Stimulated activated CD8-positive, alpha-beta memory T cell treated with anti-CD3 and anti-CD28 coated beads, Interleukin-4, amount 100 ng/mL, for 24 hours (primary cell): ENCODE measurements at places on chromosomes 13 and 19.

GRCh38 chr19:54902061-54902460 is 3.9 kb upstream of the NCR1 start:
- DNase-seq, result no peak

GRCh38 chr19:5823579-5824281 is 15.8 kb downstream of the FUT6 start:
- DNase-seq, result no peak

DNA sequence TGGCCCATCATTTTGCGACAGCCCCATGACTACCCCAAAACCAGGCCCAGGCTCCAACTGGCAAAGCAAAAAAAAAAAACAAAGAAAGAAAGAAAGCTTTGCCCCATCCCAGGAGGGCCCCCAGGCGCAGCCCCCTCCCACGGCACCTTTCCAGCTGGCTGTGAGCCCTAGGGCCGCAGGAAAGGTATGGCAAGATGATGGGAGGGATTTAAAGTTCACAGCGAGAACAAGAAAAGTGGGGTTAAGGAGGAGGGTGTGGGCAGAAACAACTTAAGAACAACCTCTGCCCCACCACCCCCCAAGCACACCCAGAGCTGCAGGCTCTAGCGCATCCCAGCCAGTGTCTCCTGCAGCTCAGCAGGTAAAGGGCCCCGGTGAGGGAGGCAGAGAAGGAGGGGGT is at the start of gene CYP2F1:
Gene CYP2F1 (plus strand): TSS at position 301 of the 400 bp plus-strand sequence. CDS start 1,757 bp downstream, outside the sequence.
- DNase-seq, result no peak

- DNase-seq, result no peak
Observed at GRCh38 chr19:11624069-11624463, 26.8 kb downstream of the ZNF627 start.

GRCh38 chr19:30153326-30154210 is 211.5 kb downstream of the URI1 start:
- no peak for DNase-seq

DNA sequence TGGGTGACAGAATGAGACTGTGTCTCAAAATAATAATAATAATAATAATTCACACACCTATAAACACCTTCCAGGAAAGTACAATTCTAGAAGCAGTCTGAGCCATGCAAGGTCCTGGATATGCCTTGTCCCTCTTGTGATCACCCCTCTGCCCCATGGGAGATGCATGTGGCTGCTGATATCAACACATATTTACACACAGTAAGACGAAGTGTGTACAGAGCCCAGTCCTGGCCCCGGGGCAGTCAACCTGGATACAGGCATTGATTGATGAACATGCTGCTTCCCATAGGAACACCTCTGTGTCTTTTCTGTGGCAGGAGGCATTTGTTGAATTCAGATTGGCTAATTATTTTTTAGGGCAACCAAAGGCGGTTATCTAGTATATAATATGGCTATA is 3.2 kb downstream of the SULT2A1 start:
- DNase-seq, result no peak
